ENCODE measurements at places on chromosomes 2 and 18. TPM values are rescaled to one million over a fixed set of nuclear protein-coding genes. Genes with fewer than 3 reads are reported as not detected.

Gene ACOXL
- not detected for total RNA-seq

Gene DOCK10
- 1.8 TPM for total RNA-seq

Gene FOXD4L1
- total RNA-seq, result not detected

Gene OTX1
- 0.15 TPM for total RNA-seq

Gene KCTD18
- total RNA-seq, result 12.2 TPM

Gene TIGD1
- 1.5 TPM for total RNA-seq

Gene DES
- total RNA-seq, result 14,985 TPM

Gene NPC1
- total RNA-seq, result 18.6 TPM

Gene KLHL30
- 23.2 TPM for total RNA-seq

Gene DUSP2
- 0.56 TPM for total RNA-seq

Gene POTEC
- not detected for total RNA-seq

Gene BUB1
- not detected for total RNA-seq

Gene MTLN
- 142 TPM for total RNA-seq

Gene NEUROD1
- total RNA-seq, result not detected

Gene CCDC121
- 5.8 TPM for total RNA-seq

Data from heart left ventricle (tissue), 16 donors.